NCI-H2081 (cell line): ENCODE measurements at places on chromosomes 4 and X.

- no peak for DNase-seq
Observed at GRCh38 chr4:158314756-158315487, 104.6 kb downstream of the TMEM144 start.

DNA sequence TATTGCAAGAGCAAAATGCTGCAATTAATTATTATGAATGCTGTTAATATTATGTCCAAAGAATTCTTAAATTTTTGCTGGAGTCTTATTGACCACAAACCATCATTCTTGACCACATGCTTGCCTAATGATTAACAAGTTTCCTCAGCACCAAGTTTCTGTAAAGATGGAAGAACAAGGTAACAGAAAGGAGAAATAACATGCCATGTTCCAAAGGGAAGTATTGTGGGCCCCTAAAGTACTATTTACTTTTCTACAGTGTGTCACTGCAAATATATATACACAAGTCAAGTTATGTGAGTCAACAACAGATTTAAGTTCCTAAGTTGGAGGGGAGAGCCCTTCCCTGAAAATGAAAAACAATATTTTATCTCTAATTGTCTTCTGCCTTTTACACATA is 20.6 kb downstream of the FAM47E start:
- DNase-seq, result no peak

DNA sequence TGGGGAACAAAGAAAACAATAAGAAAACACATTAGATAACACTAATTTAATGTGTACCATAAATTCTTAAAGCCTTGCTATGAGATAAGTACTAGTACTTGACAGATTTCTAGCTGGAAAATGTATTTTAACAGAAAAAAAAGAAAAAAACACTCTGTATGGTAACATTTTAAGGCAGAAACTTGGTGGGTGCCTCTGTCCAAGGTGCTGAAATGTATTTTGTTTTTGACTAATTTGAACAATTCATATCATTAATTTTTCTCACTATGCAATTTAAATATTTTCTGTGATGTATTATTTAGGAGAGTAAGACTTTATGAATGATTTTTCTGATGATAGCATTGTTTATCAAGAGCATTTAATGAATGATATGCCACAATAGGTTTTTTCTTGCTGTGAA is 107.5 kb downstream of the GABRG1 start:
- no peak for DNase-seq

DNA sequence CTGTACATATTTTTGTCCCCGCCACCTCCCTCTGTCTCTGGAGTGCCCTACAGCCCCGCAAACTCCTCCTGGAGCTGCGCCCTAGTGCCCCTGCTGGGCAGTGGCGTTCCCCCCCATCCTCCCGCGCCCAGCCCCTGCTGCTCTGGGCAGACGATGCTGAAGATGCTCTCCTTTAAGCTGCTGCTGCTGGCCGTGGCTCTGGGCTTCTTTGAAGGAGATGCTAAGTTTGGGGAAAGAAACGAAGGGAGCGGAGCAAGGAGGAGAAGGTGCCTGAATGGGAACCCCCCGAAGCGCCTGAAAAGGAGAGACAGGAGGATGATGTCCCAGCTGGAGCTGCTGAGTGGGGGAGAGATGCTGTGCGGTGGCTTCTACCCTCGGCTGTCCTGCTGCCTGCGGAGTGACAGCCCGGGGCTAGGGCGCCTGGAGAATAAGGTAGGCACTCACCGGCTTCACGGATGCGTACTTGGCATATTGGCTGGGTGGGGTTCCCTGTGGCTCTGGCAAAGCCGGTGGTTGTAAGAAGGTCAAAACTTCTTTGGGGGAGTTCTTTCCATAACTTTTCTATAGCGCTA is 653 bp downstream of the HHIP start:
- no peak for DNase-seq

- DNase-seq, result no peak
Observed at GRCh38 chr4:42392436-42392835, 4.9 kb upstream of the SHISA3 start.

DNA sequence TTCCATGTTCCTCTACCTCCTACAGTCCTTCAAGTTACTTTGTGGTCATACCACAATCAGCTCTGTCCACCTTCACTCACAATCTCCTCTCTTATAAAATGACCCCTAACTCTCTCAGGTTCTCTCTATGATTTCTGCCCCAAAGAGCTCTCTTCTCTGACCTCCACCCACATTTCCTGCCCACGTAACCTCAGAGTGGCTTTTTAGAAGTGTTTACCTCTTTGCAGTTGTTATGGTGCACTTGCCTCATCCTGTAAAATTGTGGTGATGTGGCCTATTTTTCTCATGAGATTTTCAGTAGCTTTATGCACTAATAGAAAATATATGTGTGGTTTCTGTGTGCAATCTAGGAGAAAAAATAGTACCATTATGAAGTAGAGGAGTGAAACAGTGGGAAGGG is 215.8 kb downstream of the PACRGL start:
- no peak for DNase-seq

GRCh38 chr4:16627999-16628398 is 270.4 kb downstream of the LDB2 start:
- DNase-seq, result no peak

GRCh38 chrX:118254611-118255010 is 91.3 kb upstream of the WDR44 start:
- DNase-seq, result peak; percentile 80

DNA sequence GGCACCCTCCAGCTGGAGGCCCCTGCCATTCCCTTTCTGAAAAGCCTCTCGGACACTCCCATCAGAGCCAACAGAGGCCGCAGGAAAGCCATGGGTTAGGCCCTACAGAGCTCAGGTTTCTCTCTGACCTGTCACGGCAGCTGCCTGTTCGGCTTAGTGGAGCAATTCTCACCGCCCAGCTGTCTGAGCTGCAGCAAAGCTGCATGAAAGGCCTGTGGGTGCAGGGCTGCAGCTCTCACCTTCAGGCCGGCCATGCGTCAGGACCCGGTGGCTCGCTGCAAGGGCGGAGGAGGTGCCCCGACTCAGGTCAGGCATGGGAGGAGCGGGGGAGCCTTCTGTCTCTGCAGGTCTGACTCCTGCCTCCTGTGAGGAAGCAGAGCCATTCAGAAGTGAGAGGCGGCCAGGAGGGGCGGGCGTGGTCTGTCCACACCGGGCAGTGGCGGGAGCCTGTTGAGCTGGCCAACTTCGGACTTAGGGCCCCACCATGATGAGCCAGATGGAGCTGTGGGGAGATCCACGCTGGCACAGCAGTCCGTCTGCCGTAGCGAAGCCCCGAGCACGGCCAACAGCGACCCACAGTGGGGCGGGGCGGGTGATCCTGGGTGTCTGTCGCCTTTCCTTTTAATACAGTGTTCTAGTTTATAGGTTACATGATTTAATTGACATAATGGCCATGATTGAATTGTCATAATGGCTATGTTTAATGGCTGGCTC is 23.4 kb downstream of the PDE6B start:
- no peak for DNase-seq

DNA sequence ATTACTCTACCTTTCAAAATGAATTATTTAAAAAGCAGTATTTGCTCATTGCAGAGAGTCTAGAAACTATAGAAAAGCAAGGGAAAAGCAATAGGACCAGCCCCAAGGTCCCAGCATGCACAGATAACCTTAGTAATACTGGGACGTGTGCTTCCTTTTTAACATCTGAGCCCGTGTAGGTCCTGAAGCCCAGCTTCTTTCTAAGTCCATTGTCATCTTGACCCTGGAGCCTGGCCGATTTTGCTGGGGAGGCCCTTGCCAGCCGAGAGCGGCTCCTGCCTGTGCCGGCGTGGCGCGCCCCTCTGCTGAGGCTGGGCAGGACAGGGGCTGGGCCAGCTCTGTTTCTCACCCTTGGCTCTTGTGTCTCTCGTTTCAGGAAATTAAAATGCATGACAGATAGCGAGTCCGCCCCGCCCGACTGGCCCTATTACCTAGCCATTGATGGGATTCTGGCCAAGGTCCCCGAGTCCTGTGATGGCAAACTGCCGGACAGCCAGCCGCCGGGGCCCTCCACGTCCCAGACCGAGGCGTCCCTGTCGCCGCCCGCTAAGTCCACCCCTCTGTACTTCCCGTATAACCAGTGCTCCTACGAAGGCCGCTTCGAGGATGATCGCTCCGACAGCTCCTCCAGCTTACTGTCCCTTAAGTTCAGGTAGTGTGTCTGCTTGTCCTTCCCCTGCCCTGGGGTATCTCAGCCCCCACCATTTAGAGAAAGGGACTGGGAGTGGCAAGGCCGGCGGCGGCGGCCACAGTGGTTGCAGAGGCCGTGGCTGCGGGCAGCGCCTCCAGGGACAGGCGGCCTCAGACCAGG is 4.1 kb downstream of the MSANTD1 start:
- DNase-seq, result no peak

DNA sequence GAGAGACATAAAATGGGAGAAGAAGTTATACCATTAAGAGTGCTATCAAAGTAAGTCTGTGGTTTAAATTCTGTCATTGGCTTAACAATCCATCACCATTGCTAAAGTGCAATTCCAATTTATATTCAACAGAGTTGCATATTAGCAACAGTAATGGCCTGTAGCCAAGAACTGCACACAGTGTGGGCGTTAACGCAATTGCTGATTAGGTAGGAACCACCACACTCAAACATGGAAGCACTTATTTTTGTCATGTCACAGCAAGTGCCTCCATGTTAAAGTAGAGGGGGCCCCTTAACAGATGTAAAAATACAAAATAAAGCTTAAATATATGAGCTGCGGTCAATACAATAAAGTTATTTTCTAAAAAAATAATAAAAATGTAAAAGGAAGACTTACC is 10.8 kb downstream of the LARP7 start:
- no peak for DNase-seq

DNA sequence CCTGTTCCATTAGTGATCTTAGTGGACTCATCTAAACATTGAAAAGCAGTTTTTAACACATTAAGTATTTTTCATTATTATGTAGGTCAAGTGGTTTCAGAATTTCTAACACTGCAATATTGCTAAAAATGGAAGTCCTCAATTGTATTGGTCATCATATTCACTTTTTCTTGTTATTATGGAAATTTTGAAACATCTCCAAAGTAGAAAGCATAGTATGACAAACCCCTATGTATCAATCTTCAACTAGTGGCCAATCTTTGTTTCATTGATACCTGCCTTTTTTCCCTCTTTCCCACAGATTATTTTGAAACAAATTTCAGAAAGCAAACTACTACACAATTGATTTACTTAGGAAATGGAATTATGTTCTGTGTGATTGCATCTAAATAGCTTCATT is 14.5 kb upstream of the ABCG2 start:
- no peak for DNase-seq

GRCh38 chr4:151581570-151581969 is 172.6 kb downstream of the FHIP1A start:
- DNase-seq, result peak; percentile 66

- DNase-seq, result no peak
Observed at GRCh38 chr4:26344901-26345564, 24.2 kb downstream of the RBPJ start.

- no peak for DNase-seq
Observed at GRCh38 chrX:139202742-139203420, 327.7 kb upstream of the F9 start.

DNA sequence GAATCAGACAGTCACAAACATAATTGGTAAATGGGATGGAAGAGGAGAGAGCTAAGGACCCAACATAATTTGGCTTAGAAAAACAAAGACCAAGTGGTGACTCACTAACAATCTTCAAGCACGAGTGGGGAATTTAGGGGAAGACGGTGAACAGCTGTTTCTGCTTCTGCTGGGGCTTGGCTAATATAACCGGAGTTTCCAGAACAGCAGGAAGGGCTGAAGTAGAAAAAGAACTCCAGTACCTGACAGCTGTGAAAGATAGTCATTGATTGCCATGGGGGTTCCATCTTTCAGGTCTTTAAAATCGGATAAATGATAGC is 290.9 kb upstream of the LDB2 start:
- DNase-seq, result no peak

DNA sequence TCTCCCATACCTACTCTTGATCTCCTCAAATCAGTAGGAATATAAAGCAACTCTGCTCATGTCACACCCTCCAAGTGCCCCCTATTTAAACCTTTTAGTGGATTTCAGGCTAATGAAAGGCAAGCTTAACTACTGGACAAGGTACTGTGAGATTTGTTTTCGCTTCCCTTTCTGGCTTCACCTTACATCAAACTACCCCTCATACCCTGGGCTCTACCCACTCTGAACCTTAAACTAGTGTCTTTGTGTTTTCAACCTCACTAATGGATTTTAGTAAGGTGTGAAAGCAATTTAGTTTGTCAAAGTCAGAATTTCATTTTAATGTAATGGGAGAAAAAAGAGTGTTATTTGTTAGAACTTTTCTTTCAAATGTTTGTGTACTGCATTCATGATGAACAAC is 291.7 kb downstream of the INPP4B start:
- no peak for DNase-seq

DNA sequence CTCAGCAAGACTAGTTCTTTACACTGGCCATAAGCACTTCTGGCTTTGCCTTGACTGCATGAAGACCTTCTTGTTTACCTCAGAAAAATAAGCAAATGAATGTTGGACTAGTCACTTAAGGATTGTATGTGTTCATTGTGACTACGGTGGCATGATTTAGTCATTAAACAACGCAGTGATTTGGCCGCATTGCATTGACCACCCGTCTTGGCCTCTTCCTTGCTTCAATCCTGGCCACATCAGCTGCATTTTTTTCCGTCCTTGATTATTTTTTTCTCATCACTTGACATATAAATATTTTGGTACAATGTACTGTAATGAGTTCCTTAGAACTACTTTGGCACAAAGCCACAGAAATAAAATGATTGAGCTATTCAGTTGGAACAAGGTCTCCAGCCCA is 656.2 kb downstream of the RAB28 start:
- no peak for DNase-seq

DNA sequence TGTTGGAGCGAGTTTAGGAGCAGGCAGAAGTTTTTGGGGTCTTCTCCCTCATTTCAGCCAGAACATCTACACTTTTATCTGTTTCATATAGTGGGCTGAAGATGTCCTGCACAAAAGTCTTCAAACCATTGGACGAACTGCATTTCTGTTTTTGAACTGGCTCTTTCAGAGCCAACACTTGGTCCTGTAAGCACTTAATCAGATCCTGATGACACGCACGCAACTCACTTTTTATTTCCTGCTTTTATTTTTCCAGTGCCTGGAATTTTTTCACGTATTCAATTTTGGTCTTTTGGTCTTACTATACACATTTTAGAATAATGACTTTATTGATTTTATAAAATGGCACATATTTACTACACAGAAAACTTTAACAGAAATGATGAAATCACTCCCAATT is 40.2 kb upstream of the NKX3-2 start:
- no peak for DNase-seq

- DNase-seq, result no peak
Observed at GRCh38 chr4:7537853-7538400, 103.2 kb upstream of the PSAPL1 start.

GRCh38 chrX:44203791-44204190 is 139.7 kb downstream of the EFHC2 start:
- DNase-seq, result no peak

DNA sequence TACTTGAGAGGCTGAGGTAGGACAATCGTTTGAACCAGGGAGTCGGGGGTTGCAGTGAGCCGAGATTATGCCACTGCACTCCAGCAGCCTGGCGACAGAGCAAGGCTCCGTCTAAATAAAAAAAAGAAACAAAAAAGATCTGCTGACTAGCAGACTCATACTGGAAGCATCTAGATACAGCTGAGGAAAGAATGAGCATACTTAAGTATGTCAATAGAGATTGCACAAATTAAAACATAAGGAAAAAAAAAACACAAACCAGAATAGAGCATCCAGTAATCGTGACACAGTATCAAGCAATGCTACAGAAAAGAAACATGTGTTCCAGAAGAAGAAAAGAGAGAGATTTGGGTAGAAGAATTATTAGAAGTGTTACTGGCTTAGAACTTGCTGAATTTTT is 105.5 kb upstream of the SPOCK3 start:
- DNase-seq, result no peak

- DNase-seq, result no peak
Observed at GRCh38 chr4:181265370-181265769, 977.8 kb upstream of the TENM3 start.
